ENCODE measurements at places on chromosomes 3 and 15.

DNA sequence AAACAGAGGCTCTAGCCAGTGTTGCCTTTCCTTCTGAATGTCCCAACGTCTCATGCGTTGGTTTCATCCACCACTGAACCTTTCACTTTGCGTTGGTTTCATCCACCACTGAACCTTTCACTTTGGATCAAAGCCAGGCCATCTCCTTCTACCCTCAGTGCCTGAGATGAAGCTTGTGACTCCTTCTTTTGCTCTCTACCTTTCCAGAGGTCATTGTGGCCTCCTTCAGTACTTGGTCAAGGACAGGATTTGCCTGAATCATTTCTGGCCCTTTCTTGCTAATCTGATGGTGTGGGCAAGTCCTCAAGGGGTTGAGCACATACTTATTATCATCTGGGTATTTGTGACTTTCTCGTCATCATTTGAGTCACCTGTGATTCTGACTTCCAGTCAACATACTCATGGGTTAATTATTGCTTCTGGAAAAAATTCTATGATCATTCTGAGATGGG lies 50.0 kb downstream of the SELENOT start:
- DNase-seq: peak; percentile 5

DNA sequence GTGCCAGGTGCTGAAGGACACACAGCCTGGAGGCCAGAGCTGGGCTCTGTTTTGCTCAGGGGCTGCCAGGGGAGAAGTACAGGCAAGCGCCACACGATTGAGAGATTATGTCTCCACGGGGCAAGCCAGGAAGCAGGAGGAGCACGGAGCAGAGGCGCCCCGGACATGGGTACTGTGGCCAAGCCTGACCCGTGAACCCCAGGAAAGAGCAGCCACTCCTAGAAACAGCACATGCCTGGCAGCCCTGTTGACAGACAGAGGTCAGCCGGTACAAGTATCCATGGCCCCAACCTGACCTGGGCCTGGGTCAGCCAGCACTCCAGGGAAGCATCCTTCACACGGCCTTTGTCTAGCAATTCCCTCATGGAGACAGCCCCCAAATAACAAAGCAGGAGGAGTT lies 89.4 kb downstream of the ADAMTS17 start:
- DNase-seq: no peak

- no peak for DNase-seq
Observed at GRCh38 chr15:98899272-98900021, 108.1 kb downstream of the PGPEP1L start.

- no peak for DNase-seq
Observed at GRCh38 chr3:13200946-13201345, 127.7 kb upstream of the IQSEC1 start.

GRCh38 chr15:83082730-83083386 lies 15.8 kb upstream of the BTBD1 start:
- DNase-seq: no peak

GRCh38 chr3:72784226-72784625 lies 64.0 kb downstream of the SHQ1 start:
- no peak for DNase-seq

All from activated CD4-positive, alpha-beta T cell treated with anti-CD3 and anti-CD28 coated beads, Interleukin-2, amount 50 U/mL, for 48 hours (primary cell).